NCI-H2171 treated with DMSO at 0.1 percent for 48 hours (cell line): ENCODE measurements at places on chromosomes 1 and 21.
A peak's percentile ranks its signal among the peaks of the same experiment; 100 is the strongest.

DNA sequence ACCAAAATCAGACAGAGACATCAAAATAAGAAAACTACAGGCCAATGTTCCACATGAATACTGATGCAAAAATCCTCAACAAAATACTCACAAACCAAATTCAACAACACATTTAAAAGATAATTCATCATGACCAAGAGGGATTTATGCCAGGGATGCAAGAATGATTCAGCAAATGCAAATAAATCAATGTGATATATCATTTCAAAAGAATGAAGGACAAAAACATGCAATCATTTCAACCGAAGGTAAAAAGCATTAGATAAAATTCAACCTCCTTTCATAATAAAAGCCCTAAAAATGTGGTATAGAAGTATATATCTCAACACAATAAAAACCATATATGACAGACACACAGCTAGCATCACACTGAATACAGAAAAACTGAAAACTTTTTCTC is 81.5 kb upstream of the LYPLAL1 start:
- no peak for DNase-seq

DNA sequence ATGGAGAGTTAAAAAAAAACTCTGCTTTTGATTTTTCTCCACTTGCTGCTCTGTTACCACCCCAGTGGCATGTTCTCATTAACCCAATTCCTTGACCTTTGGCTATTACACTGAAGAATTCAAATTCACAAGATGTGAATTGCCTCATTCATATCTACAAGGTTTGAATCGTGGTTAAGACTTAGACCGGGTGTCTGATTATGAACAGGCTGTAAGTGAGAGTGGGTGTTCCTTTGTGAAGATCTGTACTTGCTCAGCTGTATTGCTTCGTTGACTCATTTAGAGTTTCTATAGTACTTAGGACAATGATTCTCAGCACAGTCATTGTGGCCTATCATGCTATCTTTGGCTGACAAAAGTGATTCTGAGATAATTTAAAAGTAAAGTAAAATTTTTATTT is 36.4 kb downstream of the DNM3 start:
- DNase-seq, result no peak

GRCh38 chr1:109687641-109688499 is at the start of gene GSTM1:
TSS of gene GSTM1 (plus strand) at chr1:109687817. CDS start at chr1:109687874, 57 bp downstream.
- no peak for DNase-seq

DNA sequence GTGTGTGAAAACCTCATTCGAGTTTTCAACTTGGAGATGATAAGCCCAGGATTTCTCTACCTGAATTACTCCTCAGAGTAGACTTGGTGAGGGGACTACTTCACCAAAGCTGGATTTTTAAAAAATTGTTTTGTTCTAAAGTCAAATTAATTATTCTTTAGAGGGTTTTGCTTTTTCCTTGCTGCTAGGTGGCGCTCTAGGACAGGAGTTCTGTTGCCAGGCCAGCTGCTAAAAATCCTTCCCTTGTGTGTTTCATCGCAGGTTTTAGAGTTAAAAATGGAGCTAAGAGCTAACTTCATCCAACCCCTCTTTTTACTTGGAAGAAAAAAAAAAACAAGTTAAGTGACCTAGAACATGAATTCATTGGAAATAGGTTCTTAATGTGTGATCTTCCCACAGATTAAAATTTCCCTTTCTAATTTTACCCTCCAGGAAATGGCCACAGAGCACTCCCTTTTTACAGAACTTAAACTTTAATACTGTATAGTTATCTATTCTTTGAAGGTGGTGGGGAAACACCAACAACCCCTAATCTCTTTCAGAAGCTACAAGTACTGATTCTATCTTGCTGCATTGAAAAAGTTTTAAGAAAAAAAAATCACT is 36.7 kb upstream of the FAM163A start:
- peak; percentile 80 for DNase-seq

GRCh38 chr1:28811766-28812668 is at the start of gene OPRD1:
TSS of gene OPRD1 (plus strand) at chr1:28812170. CDS start at chr1:28812384, 214 bp downstream.
- peak; percentile 13 for DNase-seq

DNA sequence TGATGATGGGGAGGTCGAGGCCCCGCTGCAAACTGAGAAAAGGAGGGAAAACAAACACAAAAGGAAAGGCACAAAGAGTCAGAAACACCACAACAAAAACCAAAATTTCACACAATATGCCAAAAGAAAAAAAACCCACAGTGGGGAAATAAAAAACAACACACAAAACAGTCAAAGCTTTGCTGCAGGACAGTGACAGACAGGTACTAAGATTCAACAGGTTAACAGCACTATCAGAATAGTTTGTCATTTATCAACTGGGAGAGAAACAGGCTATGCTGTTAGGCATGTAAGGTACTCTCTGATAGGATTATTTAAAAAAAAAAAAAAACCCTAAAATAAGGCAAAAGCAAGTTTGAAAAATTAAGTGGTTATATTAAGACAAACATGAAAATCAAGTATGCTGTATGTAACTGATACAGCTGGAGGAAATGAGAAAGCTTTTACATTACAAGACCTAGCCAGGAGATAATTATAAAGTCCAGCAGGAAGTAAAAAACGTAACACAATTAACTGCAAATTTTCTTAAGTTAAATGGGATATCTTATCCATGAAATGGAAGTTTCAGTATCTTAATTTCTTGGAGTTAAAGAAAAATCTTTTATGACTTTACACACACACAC is 179.0 kb downstream of the EIF4G3 start:
- DNase-seq, result no peak
